ENCODE measurements at places on chromosomes 11 and 22.
A peak's percentile ranks its signal among the peaks of the same experiment; 100 is the strongest.

GRCh38 chr11:134558258-134558835 lies 146.3 kb upstream of the B3GAT1 start:
- H3K27me3 ChIP-seq: no peaks in the 10 kb centered on the region
- H3K4me3 ChIP-seq: no peak overlapping the region
- DNase-seq: no peak
- H3K36me3 ChIP-seq: no peaks in the 10 kb centered on the region

GRCh38 chr11:120012245-120012644 lies 125.7 kb downstream of the TRIM29 start:
- no peaks in the 10 kb centered on the region for H3K4me1 ChIP-seq
- H3K27me3 ChIP-seq: no peaks in the 10 kb centered on the region
- no peak for DNase-seq
- no peaks in the 10 kb centered on the region for H3K36me3 ChIP-seq
- H3K4me3 ChIP-seq: no peak overlapping the region

- no peak for DNase-seq
- no peaks in the 10 kb centered on the region for H3K27me3 ChIP-seq
These were observed 72.1 kb upstream of the BMAL1 start for GRCh38 chr11:13205486-13205885.

DNA sequence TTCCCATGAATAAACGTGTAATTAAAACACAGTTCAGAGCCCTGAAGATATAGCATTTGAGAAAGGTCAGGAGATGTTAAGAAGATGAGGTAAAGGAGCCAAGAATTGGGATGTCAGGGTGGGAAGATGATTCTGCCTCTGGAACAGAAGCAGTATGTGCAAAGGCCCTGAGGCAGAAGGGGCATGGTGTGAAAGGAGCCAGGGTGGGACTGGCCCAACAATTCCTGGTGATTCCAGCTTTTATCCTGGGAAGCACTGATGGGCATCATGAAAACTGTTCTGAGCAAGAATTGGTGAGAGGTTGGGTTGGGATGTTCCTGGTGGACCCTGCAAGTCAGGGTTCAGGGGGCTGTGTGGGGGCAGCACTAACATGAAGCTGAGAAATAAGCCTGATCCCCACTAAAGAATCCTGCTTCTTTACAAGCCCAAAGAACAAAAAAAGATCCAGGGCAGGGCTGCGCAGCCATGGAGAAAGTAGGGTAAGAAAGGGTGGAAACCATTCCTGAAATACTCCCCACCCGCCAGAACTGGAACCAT lies 2.5 kb upstream of the FXYD6 start:
- no peaks in the 10 kb centered on the region for H3K4me1 ChIP-seq
- H3K36me3 ChIP-seq: no peaks in the 10 kb centered on the region
- H3K27ac ChIP-seq: no peak overlapping the region
- no peak overlapping the region for H3K4me3 ChIP-seq
- DNase-seq: no peak

- H3K27me3 ChIP-seq: no peaks in the 10 kb centered on the region
- H3K4me3 ChIP-seq: no peak overlapping the region
- H3K27ac ChIP-seq: no peak overlapping the region
- DNase-seq: no peak
- no peaks in the 10 kb centered on the region for H3K4me1 ChIP-seq
These were observed 59.2 kb upstream of the SHISAL1 start for GRCh38 chr22:44371741-44372525.

DNA sequence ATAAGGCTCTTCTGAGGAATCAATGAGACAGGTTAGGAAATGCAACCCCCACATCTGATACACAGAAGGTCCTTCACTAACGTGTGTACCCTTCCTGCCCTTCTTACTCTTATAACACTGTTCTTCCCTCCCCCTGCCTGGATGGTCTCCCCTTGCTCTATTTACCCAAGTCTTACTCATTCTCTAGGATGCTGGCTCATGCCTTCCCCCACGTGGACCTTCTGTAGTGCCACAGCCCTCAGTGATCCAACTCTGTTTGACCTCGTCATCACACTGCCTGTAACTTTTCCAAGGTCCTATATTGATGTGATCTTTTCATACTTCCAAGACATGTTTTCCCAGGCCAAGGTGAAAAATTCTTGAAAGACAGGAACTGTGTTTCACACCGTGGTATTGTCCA lies 79.8 kb downstream of the C11orf58 start:
- no peaks in the 10 kb centered on the region for H3K27me3 ChIP-seq
- no peaks in the 10 kb centered on the region for H3K36me3 ChIP-seq
- DNase-seq: no peak
- no peak overlapping the region for H3K4me3 ChIP-seq
- H3K27ac ChIP-seq: no peak overlapping the region

GRCh38 chr11:14106303-14107049 lies 144.0 kb downstream of the SPON1 start:
- H3K36me3 ChIP-seq: no peaks in the 10 kb centered on the region
- no peak overlapping the region for H3K27ac ChIP-seq
- peaks cover 1% of the 10 kb centered on the region for H3K4me1 ChIP-seq
- no peaks in the 10 kb centered on the region for H3K27me3 ChIP-seq
- no peak for DNase-seq

- no peak for DNase-seq
- H3K27ac ChIP-seq: no peak overlapping the region
- no peaks in the 10 kb centered on the region for H3K4me1 ChIP-seq
- H3K4me3 ChIP-seq: no peak overlapping the region
- no peaks in the 10 kb centered on the region for H3K27me3 ChIP-seq
- H3K36me3 ChIP-seq: no peaks in the 10 kb centered on the region
These were observed 357.8 kb downstream of the CADM1 start for GRCh38 chr11:115146425-115146824.

DNA sequence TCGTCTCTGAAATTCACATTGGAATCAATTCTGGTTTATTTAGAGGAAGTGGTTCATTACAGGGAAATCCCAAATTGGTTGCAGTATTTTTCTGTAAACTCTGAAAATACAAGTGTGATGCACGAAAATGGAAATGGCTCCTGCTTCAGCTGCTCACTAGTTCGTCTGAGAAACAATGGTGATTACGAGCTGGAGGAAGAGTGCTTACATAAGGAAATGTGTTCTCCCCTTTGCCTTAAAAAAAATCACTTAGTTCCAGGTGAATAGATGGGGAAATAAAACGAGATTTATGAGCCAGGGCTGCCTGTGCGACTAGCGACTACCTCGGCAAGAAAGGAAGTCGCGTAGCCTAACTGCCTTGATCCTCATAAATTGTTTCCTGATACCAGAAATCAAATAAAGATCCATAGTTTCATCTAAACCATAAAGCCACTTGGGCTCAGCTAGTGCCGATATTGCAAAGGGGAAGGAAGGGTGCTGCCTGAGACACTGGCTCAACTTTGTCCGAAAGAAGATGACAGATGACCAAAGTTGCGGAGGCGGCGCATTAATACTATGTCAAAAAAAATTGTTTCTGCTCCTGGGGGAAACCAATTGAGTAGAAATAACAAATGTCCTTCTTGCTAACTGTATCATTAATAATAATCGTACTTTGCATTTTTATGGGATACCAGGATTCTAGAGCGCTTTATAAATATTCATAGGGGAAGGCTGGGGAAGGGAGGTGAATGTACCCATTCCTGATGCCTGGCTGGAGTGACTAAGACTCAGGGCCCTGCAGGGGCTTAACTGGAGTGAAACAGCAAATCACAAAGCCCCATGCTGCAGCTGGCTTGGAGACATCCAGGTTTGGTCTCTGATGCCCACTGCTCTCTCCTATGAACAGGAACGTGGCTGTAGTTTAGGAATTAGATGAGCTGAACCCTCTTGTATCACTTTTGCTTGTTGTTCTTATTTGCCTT lies 185.7 kb downstream of the BLID start:
- peak overlapping the region; percentile 31 for H3K27ac ChIP-seq
- H3K36me3 ChIP-seq: no peaks in the 10 kb centered on the region

- no peak overlapping the region for H3K27ac ChIP-seq
- no peaks in the 10 kb centered on the region for H3K4me1 ChIP-seq
- H3K4me3 ChIP-seq: no peak overlapping the region
These were observed 22.8 kb downstream of the KLHL22 start for GRCh38 chr22:20472629-20473442.

DNA sequence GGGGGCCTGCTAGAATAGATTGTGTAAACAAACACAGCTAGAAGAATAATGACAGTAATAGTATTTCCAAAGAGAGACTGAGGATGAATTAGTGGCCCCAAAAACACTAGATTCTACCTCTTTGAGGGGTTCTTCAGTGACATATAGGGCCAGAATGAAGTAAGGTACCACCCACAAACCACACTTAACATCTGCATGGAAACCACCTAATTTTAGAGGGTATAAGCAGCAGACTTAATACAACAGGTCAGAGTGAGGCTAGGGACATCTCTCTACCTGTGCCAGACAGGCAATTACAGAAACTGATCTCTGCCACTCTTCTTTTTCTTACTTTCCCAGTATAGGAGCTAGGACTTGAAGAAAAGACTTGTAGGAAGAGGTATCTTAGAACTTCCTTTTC lies 20.1 kb downstream of the ELP4 start:
- H3K4me1 ChIP-seq: no peaks in the 10 kb centered on the region
- H3K4me3 ChIP-seq: no peak overlapping the region
- no peaks in the 10 kb centered on the region for H3K36me3 ChIP-seq
- no peak for DNase-seq
- H3K27me3 ChIP-seq: no peaks in the 10 kb centered on the region
- no peak overlapping the region for H3K27ac ChIP-seq

DNA sequence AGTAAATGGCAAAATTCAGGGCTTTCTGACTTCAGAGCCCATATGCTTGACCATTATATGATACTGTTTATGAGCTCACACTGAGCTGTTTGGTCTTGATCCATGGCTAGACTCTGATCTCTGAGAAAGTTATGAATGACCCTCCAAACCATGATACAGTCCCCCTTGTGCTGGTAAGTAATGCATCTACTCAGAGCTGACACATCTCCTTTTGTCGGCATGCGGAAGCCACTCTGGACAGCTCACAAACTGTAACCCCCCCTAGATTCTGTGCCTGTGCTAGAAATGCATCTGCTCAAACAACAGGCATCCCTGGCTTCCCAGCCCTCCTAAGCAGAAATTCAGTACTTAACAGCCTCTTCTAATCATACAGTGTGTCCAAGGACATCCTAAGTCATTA lies 150.8 kb upstream of the RAG2 start:
- H3K27ac ChIP-seq: no peak overlapping the region
- DNase-seq: no peak
- no peaks in the 10 kb centered on the region for H3K36me3 ChIP-seq
- H3K27me3 ChIP-seq: no peaks in the 10 kb centered on the region
- no peak overlapping the region for H3K4me3 ChIP-seq
- H3K4me1 ChIP-seq: peaks cover 8% of the 10 kb centered on the region

DNA sequence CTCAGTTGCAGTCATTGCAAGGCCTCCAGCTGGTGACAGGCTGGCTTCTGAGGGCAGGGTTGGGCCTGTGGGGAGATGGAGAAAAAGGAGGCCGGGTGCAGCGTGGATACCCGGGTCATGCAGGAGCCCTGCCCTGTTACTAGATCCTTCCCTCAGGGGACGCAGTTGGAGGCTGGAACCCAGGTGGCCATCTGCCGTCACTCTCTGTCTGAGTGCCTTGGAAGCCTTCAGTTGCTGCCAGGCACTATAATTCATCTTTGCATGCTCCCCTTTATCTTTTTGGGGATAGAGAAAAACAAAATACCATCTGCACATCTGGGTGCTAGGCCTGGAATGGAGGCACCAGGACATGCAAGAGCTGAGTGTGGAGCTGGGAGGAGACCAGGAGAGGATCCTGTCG lies 82.7 kb downstream of the TP53I11 start:
- H3K4me1 ChIP-seq: peaks cover 5% of the 10 kb centered on the region
- no peaks in the 10 kb centered on the region for H3K27me3 ChIP-seq
- no peak for DNase-seq
- H3K27ac ChIP-seq: no peak overlapping the region
- H3K4me3 ChIP-seq: no peak overlapping the region

GRCh38 chr11:79686703-79687419 lies 246.0 kb upstream of the TENM4 start:
- no peaks in the 10 kb centered on the region for H3K4me1 ChIP-seq
- no peaks in the 10 kb centered on the region for H3K36me3 ChIP-seq
- no peaks in the 10 kb centered on the region for H3K27me3 ChIP-seq
- DNase-seq: no peak
- no peak overlapping the region for H3K27ac ChIP-seq

DNA sequence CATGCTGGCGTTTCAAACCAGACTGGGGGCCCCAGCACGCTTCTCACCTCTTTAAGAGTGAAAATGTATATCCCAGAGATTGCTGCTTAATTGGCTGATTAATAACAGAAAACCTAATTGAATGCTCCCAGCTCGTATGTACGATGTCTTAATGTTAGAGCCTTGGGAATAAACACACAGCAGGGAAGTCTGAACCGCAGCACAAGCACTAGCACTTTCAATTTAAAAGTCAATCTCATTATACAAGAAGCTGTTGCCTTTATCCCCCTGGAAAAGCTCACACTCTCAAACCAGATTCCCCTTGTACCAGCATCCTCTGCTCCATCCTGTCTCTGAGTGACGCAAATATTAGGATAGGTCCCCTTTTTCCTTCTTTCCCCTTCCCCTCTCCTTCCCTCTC lies 449.1 kb downstream of the MN1 start:
- H3K36me3 ChIP-seq: no peaks in the 10 kb centered on the region
- no peaks in the 10 kb centered on the region for H3K27me3 ChIP-seq
- H3K4me3 ChIP-seq: no peak overlapping the region
- H3K27ac ChIP-seq: no peak overlapping the region
- DNase-seq: no peak
- no peaks in the 10 kb centered on the region for H3K4me1 ChIP-seq

GRCh38 chr11:113305440-113306336 lies 8.7 kb upstream of the TTC12 start:
- no peak overlapping the region for H3K4me3 ChIP-seq
- no peaks in the 10 kb centered on the region for H3K36me3 ChIP-seq
- no peaks in the 10 kb centered on the region for H3K27me3 ChIP-seq
- H3K27ac ChIP-seq: no peak overlapping the region

- no peaks in the 10 kb centered on the region for H3K27me3 ChIP-seq
- H3K4me1 ChIP-seq: no peaks in the 10 kb centered on the region
- DNase-seq: no peak
- no peak overlapping the region for H3K27ac ChIP-seq
- no peaks in the 10 kb centered on the region for H3K36me3 ChIP-seq
These were observed 18.8 kb upstream of the MMP20 start for GRCh38 chr11:102643941-102644340.

Measured in thoracic aorta (tissue), 2 donors.